ENCODE measurements at places on chromosomes 5 and 9. TPM values are rescaled to one million over a fixed set of nuclear protein-coding genes. Genes with fewer than 3 reads are reported as not detected.

DNA sequence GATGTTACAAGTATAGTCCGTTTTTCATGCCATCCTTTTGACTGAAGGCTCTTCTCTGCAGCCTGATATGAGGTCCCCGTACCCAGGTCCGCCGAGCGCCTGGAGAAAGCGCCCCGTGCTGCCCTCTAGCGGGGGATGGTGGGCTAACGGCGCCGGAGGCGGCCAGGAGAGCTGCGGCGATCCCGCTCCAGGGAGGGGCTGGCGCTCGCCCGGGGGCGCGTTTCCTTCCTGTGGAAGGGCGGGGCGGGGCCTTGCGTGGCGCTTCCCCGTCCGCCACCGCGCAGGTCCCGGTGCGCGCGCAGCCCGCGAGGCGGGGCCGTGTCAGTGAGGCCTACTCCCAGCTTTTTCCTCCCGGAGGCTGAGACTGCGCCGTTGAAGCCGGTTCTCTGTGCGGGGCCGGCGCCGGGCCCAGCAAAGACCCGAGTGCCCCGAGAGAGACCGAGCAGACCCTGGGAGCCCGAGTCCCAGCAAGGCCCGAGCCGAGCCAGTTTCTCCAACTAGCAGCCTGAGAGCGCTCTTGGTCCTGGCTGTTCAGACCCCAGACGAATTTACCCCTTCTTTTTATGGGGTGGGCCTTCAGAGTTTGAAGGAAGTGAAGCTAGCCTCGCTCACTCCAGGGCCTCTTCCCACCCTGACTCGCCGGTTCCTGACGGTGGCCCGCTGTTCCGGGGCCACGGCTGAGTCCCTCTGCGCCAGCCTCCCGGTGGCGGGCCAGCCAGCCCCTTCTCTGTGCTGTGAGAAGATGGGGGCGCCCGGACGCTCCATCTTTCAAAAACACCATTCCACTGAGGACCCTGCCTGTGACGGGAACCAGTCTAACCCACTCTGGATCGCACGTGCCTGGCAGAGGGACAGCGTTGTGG lies 9.7 kb upstream of the PHF2 start:
- DNase-seq: peak; percentile 63

- no peak for DNase-seq
Measured at GRCh38 chr9:134631881-134632280, 9.7 kb upstream of the COL5A1 start.

DNA sequence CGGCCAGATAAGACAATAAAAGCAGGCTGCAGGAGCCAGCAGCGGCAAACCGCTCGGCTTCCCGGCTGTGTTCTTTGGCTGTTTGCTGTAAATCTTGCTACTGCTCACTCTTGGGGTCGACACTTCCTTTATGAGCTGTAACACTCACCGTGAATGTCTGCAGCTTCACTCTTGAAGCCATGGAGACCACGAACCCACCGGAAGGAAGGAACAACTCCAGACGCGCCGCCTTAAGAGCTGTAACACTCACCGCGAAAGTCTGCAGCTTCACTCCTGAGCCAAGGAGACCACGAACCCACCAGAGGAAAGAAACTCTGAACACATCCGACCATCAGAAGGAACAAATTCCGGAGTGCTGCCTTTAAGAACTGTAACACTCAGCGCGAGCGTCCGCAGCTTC lies 451.7 kb downstream of the AGTPBP1 start:
- no peak for DNase-seq

MUSK gene
- polyA plus RNA-seq: not detected

GRCh38 chr9:88988796-88989641 lies 2.2 kb upstream of the S1PR3 start:
- DNase-seq: no peak

DNA sequence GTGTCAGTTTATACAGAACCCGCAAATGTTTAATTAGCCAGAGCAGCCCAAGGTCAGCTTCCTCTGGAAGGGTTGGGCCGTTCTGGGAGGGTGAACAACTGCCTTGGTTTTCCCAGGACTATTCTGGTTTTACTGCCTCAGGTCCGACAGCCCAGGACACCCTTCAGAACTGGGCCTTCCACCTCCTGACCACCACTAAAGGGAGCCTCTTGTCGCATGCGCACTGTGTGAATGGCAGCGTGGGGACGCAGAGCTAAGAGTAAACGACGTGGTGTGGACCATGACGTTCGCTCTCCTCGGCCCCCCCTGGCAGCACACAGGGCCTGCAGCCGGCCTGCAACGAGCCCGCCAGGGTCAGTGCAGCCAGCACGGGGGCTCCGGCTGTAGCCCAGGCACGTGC lies 214.9 kb downstream of the FANCC start:
- DNase-seq: no peak

POLE3 gene
- 69.0 TPM for polyA plus RNA-seq

- DNase-seq: no peak
Measured at GRCh38 chr9:98568234-98568908, 140.4 kb downstream of the GABBR2 start.

LCN1 gene
- polyA plus RNA-seq: not detected

GRCh38 chr5:134139891-134140469 lies 25.5 kb downstream of the TCF7 start:
- no peak for DNase-seq

GRCh38 chr9:69460012-69460411 lies 135.0 kb downstream of the ENTREP1 start:
- DNase-seq: no peak

- DNase-seq: no peak
Measured at GRCh38 chr5:6069496-6070185, 308.7 kb downstream of the MED10 start.

OR2V1 gene
- polyA plus RNA-seq: not detected

GRCh38 chr5:179232091-179232735 lies 113.0 kb downstream of the ADAMTS2 start:
- no peak for DNase-seq

- peak; percentile 11 for DNase-seq
Measured at GRCh38 chr5:169100735-169101075, 200.2 kb downstream of the SLIT3 start.

GRCh38 chr5:72035831-72036230 lies 71.4 kb upstream of the MAP1B start:
- no peak for DNase-seq

- no peak for DNase-seq
Measured at GRCh38 chr5:41891066-41891707, 13.0 kb upstream of the RIMOC1 start.

- DNase-seq: no peak
Measured at GRCh38 chr5:93225748-93226147, 355.3 kb downstream of the NR2F1-AS1 start.

- no peak for DNase-seq
Measured at GRCh38 chr5:62494772-62495171, 82.2 kb downstream of the IPO11 start.

- DNase-seq: no peak
Measured at GRCh38 chr9:79334001-79334400, 237.8 kb upstream of the TLE4 start.

GRCh38 chr9:83535736-83536135 lies 2.5 kb downstream of the FRMD3 start:
- DNase-seq: no peak

SH2D3C gene
- not detected for polyA plus RNA-seq

DNA sequence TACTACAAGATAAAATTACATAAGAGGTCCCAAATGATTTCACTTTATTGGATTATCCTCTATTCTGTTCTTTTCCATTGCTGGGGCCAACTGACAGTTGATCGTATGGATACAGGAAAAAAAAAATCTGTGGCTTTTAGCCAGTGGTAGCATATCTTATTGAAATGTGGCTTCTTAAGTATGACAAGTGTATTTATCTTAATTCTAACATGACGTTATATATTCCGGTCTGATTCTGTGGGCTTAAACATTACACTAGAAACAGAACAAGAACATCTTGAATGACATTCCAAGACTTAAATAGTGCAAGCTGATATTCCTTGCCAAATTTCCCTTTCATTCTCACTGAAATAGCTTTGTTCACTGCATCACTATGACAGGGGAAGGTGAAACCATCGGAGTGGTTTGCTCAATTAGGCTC lies 117.9 kb downstream of the INSYN2B start:
- no peak for DNase-seq

- no peak for DNase-seq
Measured at GRCh38 chr9:95343725-95344287, 26.3 kb upstream of the FANCC start.

DNA sequence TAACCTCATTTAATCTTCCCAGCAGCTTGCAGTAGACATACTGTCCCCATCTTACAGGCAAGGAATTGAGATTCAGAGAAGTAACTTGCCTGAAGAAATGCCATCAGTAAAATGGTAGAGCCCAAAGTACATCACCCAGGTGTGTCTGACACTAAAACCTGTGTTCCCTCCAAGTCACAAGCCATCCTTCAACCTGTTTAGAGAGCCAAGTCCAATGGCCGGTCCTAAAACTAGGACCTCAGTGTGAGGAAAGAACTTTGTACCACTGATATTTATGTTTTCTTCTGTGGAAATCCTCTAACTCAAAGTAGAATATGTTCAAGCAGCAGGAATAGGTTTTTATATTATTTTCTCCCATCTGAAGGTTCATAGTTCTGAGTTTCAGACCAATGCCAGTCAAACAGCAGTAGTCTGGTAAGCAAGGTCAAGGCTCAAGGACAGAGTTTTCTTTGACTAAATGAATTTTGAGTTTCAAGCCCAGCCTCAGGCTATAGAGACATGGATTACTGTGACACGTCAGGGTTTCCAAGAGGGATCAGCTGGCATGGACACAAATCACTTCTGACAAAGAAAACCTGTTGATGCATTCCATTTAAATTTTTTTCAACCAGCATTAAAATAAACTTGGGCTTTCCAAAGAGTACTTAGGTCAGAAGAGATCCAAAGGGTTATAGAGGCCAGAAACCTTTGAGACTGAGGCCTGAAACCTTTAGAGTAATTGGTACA lies 80.9 kb upstream of the PLPP6 start:
- no peak for DNase-seq

IRX4 gene
- 14.6 TPM for polyA plus RNA-seq

DNA sequence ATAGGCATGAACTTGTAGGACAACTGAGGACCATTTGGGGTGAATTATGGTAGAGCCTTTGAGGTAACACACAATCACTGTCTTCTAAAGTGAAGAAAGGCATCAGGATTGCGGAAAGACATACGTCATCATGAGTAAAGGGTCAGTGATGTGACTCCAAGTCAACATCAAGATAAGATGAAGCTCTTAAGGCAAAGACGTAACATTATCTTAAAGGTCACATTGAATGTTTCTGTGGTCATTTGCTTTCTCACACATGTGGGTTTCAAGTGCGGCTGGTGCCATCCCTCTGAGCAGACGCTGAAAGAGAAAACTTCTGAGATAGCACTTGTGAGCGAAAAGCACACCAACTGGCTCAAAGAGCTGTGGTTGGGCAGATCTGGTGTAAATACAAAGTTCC lies 63.3 kb upstream of the GRAMD2B start:
- DNase-seq: no peak

- DNase-seq: no peak
Measured at GRCh38 chr5:128559300-128560297, 21.6 kb upstream of the FBN2 start.

PGGT1B gene
- polyA plus RNA-seq: 5.5 TPM

GRCh38 chr5:180208435-180209081 lies 453 bp downstream of the RASGEF1C start:
- no peak for DNase-seq

- DNase-seq: peak; percentile 44
Measured at GRCh38 chr5:138844812-138845513, 30.2 kb downstream of the LRRTM2 start.

DNA sequence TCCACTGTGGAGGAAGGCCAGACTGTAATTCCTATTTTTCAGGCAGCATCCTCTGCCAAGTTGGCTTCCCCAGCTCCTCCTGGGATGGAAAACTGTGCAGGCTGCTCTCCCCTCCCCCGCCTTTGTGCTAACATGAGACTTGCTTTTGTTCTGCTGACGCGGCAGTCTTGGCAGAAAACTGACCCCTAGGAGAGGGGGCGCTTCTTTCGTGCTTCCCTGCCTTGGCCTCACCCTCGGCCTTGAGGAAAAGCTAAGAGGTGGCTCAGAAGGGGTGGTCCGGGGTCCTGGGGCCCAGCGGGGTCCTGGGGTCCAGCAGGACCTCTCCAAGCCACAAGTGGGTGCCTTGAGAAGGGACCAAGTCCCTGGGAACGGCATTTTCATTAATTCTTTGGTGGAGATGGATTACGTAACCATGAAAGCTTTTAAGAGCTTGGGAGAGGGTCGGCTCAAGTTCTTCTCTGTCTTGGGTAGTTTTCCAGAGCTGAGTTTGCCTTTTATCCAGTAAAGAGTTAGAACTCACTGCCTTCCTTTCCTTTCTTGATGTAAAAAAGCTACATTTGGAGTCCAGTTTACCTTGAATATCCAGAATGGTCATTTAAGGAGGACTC lies 51.0 kb downstream of the SH3PXD2B start:
- DNase-seq: no peak

GRCh38 chr9:134600836-134601638 lies 40.6 kb upstream of the COL5A1 start:
- no peak for DNase-seq

DNA sequence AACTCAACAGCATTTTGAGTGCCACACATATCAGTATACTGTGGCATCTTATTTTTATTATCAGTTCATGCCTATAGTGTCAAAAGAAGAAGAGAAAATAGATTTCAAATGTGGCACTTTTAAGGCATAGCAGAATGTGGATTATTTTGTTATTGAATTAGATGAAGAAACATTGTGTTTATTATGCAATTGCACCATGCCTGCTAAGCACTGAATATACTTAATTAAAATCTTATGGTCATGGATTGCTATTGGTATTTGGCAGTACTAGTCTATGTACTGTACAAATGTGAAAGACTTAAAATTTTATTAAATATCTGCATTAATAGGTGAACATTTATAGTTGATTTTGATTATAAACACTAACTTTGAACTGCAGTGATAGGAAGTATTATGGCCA lies 128.8 kb downstream of the FER start:
- DNase-seq: no peak

SLC6A7 gene
- not detected for polyA plus RNA-seq

DNA sequence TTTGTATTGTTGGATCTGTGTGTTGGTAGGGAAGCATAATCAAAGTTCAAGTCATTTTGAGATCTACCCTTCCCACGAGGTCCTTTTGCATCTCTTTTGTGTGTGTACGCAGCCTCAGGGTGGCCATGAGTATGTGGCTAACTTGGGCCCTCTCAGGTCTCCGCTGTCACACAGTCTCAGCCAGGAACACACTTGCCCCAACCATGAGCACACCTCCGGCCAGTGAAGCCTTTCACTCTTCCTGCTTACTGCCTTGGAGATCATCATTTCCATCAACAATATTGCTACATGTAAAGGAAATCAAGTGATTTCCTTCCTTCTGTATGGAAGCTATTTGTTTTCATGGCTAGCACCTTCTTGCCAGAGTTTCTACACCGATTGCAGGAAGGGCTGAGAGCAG lies 13.9 kb downstream of the ZNF346 start:
- DNase-seq: no peak

DNA sequence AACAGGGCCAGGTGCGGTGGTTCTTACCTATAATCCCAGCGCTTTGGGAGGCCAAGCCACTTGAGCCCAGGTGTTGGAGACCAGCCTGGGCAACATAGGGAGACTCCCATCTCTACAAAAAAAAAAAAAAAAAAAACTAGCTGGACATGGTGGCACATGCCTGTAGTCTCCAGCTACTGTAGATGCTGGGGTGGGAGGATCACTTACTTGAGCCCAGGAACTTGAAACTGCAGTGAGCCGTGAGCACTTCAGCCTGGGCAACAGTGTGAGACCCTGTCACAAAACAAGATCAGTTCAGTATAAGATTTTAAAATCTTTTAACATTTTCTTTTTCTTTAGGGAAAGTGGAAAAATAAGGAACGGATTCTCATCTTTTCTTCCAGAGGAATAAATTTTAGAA lies 2.5 kb downstream of the BRIX1 start:
- DNase-seq: no peak

NSA2 gene
- 46.0 TPM for polyA plus RNA-seq

GRCh38 chr9:98943682-98944056 lies at the start of gene COL15A1:
TSS of gene COL15A1 (plus strand) at chr9:98943907. CDS start at chr9:98944062, 155 bp downstream.
- DNase-seq: no peak

Measured in keratinocyte (primary cell).